A549 treated with DMSO at 1 μM for 4 hours (cell line): ENCODE measurements at places on chromosomes 5 and 9. TPM values are rescaled to one million over a fixed set of nuclear protein-coding genes. Genes with fewer than 3 reads are reported as not detected.

The TMC1 gene
- 0.05 to 0.19 TPM in 2 of 5 replicates, not detected in the others for total RNA-seq

The PCDHGA1 gene
- total RNA-seq, result 0.37 to 0.48 TPM (median 0.40 TPM) in 5 replicates

The FIBCD1 gene
- 7.5 to 14.4 TPM (median 11.3 TPM) in 5 replicates for total RNA-seq

The IFNA13 gene
- total RNA-seq, result not detected in 5 replicates

The FEM1C gene
- total RNA-seq, result 6.5 to 8.0 TPM (median 7.5 TPM) in 5 replicates

The DMRT3 gene
- total RNA-seq, result 0.04 TPM in 1 of 5 replicates, not detected in the others

The ZSWIM6 gene
- total RNA-seq, result 5.4 to 7.9 TPM (median 7.1 TPM) in 5 replicates

The ITGA1 gene
- total RNA-seq, result 0.82 to 1.8 TPM (median 1.5 TPM) in 5 replicates

The INSL4 gene
- total RNA-seq, result 15.5 to 19.2 TPM (median 18.0 TPM) in 5 replicates

The ORM1 gene
- total RNA-seq, result not detected in 5 replicates

The NAA35 gene
- 25.5 to 29.9 TPM (median 28.3 TPM) in 5 replicates for total RNA-seq

The TMEM252 gene
- total RNA-seq, result not detected in 5 replicates
